IPS DF 19.7 (cell line): ENCODE measurements at places on chromosomes 16 and 17.

GRCh38 chr16:14011001-14011400 is 60.1 kb upstream of the MRTFB start:
- DNase-seq: no peak

- no peak for DNase-seq
Observed at GRCh38 chr16:75471723-75472633, 7.5 kb upstream of the TMEM170A start.

DNA sequence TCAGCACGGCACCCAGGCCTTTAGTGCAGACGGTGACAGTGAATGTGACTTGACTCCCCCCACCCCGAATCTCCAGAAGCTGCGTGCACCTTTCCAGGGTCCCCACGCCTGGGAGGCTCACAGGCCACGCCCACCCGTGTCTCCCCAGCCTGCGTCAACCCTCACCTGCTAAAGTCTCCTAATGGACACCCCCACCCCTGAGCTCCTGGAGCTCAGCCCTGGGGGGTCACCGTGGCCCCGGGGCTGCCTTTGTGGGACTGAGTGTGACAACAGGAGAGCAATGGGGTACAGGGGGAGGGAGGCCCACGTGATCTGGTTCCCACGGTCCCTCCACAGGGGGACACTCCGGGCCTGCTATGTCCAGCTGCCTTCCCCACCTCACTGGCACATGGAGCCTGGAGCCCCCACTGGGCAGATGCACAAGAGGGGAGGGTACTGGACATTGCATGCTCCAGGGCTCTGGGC is 7.4 kb upstream of the FASN start:
- DNase-seq: no peak

DNA sequence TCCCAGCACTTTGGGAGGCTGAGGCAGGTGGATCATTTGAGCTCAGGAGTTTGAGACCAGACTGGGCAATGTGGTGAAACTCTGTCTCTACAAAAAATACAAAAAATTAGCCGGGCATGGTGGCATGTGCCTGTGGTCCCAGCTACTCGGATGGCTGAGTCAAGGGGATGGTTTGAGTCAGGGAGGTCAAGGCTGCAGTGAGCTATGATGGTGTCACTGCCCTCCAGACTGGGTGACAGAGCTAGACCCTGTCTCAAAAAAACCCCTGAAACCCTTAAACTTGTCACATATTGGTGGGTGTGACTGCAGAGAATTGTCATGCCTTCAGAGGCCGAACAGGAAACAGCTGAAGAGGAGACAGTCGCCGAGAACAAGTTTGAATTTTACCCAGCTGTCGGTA is 13.4 kb downstream of the RPTOR start:
- DNase-seq: no peak

- no peak for DNase-seq
Observed at GRCh38 chr16:53378138-53378537, 56.1 kb upstream of the RBL2 start.
